Activated T-cell treated with anti-CD3 and anti-CD28 coated beads for 4 hours (primary cell): ENCODE measurements at places on chromosomes 2 and 18.

DNA sequence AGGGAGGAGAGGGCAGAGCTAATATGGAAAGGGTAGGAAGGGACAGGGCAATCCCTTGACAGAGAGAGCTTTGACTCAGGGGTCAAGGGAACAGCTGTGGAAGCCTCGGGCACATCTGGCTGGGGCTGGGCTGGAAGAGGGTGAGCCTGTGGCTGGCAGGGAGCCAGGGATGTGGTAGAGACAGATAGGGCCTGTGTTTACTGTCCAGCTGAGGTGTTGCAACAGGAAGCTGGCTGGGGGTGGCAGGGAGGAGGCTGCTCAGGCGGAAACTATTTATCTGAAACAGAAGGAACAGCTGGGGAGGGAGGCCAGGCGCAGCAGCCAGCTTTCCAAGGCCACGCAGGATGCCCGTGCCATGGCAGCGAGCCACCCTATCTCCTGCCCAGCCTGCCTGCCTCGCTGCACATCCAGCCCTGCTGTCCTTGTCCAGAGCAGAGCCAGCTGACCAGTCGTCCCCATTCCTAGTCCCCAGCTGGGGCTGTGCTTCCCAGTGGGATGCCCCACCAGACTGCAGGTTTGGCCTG is 264.7 kb downstream of the CYP26B1 start:
- no peak for DNase-seq

- no peak for DNase-seq
These were observed 4.6 kb downstream of the TTR start for GRCh38 chr18:31596081-31596872.

- DNase-seq = no peak
These were observed 144.8 kb upstream of the GLI2 start for GRCh38 chr2:120590841-120591240.

GRCh38 chr2:234970477-234970882 is 18.7 kb downstream of the SH3BP4 start:
- DNase-seq = no peak

DNA sequence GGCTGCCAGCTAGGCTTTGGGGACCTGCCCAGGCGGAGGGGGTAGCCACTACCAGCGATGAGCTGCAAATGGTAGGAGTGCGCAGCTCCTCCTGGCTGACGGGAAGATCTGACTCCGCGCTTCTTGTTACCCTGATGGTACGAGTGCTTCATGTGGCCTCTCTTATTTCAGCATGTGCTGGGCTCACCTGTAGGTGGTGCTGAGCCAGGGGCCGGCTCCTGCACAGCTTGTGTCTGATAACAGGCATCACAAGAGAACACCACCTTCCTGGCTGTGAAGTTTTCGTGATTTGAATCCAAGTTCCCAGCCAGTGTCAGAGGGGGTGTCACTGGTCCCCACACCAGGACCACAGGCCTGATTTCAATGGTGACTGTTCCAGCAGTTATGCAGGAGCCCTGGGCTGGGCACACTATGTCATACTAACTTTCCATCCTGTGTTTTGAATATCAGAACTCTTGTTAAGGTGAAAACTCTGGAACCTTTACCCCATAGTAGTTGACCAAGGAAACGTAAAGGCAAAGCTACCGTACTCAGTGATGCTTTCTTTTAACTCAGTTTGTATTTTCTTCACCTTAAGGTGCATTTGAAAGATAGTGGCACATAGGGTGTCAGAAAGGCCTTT is 28.0 kb downstream of the APCDD1 start:
- no peak for DNase-seq

GRCh38 chr2:96116424-96116878 is at the start of gene ADRA2B:
Gene ADRA2B, minus strand, starts transcription at chr2:96116571. Its CDS starts 422 bp downstream, at chr2:96116149.
- peak; percentile 81 for DNase-seq

- DNase-seq = no peak
These were observed 127.9 kb downstream of the UXS1 start for GRCh38 chr2:106065983-106066820.

GRCh38 chr2:210227290-210228088 is 2.2 kb upstream of the ACADL start:
- no peak for DNase-seq

DNA sequence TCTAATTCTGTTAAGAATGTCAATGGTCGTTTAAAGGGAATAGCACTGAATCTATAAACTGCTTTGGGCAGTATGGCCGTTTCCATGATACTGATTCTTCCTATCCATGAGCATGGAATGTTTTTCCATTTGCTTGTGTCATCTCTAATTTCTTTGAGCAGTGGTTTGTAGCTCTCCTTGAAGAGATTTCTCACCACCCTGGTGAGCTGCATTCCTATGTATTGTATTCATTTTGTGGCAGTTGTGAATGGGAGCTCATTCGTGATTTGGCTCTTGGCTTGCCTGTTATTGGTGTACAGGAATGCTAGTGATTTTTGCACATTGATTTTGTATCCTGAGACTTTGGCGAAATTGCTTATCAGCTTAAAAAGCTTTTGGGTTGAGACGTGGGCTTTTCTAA is 38.3 kb upstream of the WDR75 start:
- no peak for DNase-seq

DNA sequence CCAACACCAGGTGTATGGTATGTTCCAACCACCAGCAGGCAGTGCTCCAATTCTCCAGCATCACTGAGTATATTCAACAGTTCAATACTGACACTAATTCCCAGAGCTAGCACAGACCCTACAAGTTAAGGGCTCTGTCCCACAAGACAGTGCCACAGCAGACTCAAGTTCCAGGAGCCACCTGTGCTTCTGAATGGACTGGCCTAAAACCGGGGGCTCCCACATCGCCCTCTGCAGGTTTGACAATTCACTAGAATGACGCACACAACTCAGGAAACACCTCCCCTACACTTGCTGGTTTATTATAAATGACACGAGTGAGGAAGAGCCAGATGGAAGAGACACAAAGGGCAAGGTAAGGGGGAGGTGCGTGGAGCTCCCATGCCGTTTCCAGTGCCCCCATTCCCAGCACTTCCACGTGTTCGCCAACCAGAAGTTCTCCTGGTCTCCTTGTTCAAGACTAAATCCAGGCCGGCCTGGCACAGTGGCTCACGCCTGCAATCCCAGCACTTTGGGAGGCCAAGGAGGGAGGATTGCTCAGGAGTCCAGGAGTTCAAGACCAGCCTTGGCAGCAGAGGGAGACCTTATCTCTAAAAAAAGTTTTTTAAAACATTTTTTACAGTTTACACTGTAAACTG is 12.2 kb upstream of the ATP6V1B1 start:
- no peak for DNase-seq

GRCh38 chr18:74587441-74587840 is 10.2 kb upstream of the ZNF407 start:
- DNase-seq = no peak

GRCh38 chr2:101478181-101479001 is 3.5 kb upstream of the RFX8 start:
- no peak for DNase-seq

DNA sequence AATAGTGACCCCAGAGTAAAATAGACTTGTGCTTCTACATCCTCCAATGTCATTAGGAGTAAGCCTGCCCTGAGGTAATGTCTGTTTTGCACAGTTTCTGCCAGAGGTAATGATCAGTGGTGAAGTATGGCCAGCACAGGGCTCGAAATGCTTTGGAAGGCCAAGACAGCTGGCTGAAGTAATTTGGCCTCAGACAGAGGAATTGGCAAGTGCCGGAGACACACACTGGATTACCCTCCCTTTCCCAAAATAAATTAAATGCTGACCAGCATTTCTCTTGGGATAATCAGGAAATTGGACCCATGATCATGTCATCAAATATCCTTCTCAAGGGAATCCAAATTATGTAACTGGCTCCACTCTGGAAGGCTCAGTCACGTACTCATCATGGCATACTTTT is 379.0 kb upstream of the CHST9 start:
- no peak for DNase-seq

DNA sequence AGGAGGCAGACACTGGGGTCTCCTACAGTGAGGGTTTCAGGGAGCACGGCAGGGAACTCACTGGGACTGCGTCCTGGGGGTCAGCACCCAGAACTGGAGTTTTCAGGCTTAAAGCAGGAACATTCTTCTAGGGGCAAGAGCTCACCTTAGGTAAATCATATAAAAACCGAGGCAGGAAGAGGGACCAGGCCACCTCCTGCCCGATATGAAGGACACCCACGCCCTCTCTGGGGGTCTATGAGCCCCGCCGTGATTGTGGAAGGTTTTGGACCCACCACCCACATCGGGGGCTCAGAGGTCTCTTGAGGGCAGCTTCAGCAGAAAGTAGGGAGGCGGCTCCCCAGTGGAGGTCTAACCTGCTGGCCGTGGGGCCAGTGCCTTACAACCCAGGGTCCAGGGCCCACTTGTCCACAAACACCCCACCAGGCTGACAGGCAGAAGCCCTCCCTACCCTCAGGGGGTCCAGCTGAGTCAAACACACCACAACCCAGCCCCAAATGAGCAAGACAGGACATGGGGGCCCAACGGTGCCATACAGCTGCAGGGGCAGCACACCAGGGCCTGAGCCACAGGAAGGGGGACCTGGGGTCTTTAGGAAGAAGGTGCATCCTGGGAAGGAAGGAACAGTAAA is 25.3 kb downstream of the CROCC2 start:
- no peak for DNase-seq

- DNase-seq = no peak
These were observed 18.0 kb downstream of the LRP1B start for GRCh38 chr2:142112757-142113221.

DNA sequence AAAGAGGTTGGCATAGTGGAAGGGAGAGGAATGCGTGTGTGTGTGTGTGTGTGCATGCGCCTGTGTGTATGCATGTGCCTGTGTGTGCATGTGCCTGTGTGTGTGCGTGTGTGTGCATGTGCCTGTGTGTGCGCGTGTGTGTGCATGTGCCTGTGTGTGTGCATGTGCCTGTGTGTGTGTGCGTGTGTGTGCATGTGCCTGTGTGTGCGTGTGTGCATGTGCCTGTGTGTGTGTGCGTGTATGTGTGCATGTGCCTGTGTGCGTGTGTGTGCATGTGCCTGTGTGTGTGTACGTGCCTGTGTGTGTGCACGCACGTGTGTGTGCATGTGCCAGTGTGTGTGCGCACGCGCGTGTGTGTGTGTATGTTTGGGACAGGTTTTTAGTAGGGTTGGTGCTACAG is 205.1 kb downstream of the MEMO1 start:
- no peak for DNase-seq

- no peak for DNase-seq
These were observed 375.5 kb upstream of the SLC8A1 start for GRCh38 chr2:40827392-40827791.

- no peak for DNase-seq
These were observed 12.9 kb downstream of the CGREF1 start for GRCh38 chr2:27105981-27106380.

DNA sequence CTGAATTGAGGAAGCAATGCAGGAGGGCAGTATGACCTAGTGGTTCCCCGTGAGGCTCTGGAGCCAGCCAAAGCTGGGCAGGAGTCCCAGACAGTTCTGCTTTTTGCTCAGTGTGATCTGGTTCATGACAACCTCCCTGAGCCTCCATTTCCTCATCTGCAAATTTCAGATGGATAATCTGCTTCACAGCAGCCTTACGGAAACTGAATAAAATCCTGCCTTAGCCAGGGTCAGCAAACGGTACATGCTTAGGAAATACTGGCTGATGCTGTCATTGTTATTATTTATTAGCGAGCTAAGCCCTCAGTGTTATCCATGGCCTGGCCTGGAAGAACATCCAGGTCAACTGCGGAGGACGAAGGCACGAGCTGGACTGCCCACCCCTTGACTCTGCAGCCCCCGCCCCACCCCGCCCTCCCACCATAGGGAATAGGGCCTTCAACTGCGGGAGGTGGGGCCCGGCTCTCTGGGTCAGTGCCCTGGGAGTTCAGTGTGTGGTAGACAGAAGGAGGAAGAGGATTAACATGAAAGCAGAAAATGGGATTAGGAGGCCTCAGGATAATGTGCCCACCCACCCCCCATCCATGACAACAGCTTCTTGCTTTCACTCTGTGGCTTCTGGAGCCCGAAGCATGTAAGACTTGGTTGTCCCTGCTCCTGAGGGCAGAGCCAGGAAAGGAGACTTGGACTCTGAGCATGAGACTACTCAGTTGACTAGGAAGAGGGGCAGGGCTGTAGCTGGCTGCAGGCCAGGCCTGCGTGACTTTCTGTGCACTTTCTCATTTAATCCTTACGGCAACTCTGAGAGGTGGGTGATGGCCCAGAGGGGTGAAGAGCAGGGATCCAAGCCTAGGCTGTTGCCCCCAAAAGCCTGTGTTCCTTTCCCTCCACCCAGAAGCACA is 13.1 kb downstream of the PKDCC start:
- DNase-seq = no peak

DNA sequence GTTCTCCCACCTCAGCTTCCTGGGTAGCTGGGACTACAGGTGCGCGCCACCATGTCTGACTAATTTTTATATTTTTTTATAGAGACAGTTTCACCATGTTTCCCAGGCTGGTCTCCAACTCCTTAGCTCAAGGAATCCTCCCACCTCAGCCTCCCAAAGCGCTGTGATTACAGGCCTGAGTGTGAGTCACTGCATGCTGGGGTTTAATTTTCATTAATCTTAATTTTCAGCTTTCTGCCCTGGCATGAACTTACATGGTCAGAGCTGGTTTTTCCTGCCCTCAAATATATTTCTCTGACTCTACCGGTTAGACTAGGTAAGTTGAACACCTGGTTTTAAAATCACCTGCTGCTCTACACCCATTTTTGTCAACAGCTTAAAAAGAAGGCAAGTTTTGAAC is 3.1 kb downstream of the MARCHF7 start:
- DNase-seq = no peak

- no peak for DNase-seq
These were observed 40.0 kb upstream of the BIN1 start for GRCh38 chr2:127146820-127147502.

- DNase-seq = no peak
These were observed 392.3 kb upstream of the TNP1 start for GRCh38 chr2:217252181-217252580.

DNA sequence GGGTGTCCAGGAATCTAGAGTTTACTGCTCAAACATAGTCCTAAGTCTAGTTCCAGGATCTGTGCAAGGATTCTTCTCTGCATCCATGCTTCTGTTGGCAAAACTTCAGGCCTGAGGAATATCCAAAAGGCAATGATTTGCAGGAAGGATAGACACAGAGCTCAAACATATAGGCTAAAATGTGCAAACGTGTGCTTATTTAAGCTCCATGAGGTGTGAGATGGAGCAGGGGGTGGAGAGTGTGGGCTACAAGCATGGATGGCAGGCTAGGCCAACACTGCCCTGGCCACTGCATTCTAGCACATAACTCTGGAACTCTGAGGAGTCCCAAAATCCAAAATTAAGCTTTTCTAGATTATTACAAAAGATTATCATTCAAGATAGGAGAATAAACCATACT is 301.1 kb downstream of the PAX3 start:
- DNase-seq = no peak

- no peak for DNase-seq
These were observed 11.8 kb upstream of the SH3BP4 start for GRCh38 chr2:234939996-234940395.

GRCh38 chr18:39776766-39777165 is 2178.3 kb upstream of the PIK3C3 start:
- DNase-seq = no peak
